ENCODE measurements at places on chromosomes 3 and 15. TPM values are rescaled to one million over a fixed set of nuclear protein-coding genes. Genes with fewer than 3 reads are reported as not detected.

DNA sequence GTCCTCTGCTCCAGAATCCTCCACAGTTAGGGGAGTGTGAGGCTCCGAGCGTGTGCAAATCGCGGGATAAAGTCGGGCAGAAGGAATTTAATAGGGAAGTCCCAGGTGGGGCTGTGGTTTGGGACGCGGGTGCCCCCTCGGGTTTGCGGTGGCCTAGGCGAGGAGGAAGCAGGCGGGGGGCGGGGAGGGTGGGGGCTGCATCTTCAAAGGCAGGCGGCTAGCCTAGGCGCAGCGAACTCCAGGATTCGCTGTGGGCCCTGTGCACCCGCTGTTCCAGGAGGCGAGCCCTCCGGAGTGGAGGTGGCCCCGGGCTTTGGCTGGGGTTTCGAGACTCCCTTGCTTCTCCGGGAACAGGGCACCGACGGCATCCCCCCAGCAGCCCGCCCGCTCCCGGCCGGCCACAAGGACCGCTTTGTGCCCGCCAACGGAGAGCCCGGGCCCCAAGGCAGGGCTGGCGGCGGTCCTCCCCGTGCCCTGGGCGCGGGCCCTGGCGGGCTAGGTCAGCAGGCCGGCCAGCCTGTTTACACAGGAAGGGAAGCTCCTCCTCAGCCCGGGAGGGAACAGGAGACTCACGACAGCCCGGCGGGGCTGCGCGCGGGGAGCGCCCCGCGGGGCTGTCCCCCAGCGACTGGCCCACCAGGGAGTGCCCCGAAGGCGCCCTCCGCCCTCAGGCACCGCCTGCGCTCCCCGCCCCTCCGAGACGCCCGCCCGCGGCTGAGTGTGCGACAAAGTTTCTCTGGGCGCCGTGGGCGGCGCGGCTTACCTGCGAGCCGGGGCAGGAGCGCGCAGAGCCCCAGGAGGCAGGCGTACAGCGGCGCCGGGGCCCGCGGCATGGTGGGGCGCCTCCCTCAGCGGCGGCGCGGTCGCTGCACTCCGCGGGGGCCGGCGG lies 753 bp downstream of the ITGB5 start:
- peak; percentile 71 for DNase-seq

DNA sequence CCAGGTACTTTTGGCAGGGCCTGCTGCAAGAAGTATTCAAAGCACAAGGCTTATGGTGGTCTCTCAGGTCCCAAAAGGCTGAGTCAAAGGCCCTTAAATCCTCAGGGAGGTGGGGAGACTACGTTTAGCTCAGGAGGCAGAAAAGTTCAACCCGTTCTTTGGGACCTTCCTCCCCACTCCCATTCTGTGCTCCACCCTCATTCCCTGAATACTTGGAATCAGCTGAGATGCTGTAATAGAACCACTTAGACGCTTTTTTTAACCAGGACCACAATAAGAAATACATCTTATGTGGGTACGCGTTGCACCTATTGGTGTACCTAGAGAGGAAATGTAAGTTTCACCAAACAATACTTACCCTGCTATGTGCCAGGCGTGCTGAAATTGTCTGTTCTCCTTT lies 58.0 kb downstream of the FAM174B start:
- no peak for DNase-seq

- DNase-seq: no peak
Observed at GRCh38 chr3:43872901-43873300, 182.2 kb downstream of the ABHD5 start.

Gene CHRM5
- not detected for total RNA-seq

Gene MME
- not detected for total RNA-seq
